ENCODE measurements at places on chromosomes 3 and 15. TPM values are rescaled to one million over a fixed set of nuclear protein-coding genes. Genes with fewer than 3 reads are reported as not detected.

The ZBBX gene
- total RNA-seq, result 1.5 TPM

The ETV5 gene
- total RNA-seq, result 2.0 TPM

- DNase-seq, result no peak
- H3K4me3 ChIP-seq, result no peak overlapping the region
- H3K36me3 ChIP-seq, result no peaks in the 10 kb centered on the region
- no peak overlapping the region for H3K27ac ChIP-seq
- no peaks in the 10 kb centered on the region for H3K27me3 ChIP-seq
- H3K4me1 ChIP-seq, result no peaks in the 10 kb centered on the region
Measured at GRCh38 chr3:193874512-193874911, 261.4 kb upstream of the HES1 start.

DNA sequence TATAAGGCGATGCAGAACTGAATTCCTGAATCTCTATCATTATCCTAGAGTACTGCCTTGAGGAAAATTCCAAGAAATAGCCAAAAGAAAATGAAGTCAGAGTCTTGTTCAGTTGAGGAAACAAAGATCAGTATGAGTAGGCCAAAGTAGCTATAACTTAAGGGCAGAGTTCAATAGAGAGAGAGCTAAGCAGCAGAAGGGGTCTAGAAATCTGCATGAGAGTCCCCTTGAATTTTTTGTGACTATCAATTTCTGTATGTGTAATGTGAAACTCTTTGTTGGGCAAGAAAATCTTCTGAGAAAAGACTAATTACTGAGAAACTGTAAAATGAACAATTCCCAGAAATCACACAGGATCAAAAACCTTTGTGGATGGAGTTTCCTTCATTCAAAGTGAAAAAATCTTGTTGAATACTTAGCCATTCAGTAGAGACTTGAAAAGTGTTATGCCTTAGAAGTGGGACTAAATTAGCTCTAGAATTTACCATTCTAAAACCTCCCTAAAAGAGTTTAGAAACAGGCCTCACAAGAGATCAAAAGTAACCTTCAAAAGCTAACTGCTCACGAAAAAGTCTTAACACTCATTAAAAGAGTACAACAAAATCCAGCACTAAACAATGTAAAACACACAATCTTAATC, 43.1 kb upstream of the FNDC3B start:
- H3K4me3 ChIP-seq, result no peak overlapping the region
- no peaks in the 10 kb centered on the region for H3K36me3 ChIP-seq
- no peaks in the 10 kb centered on the region for H3K4me1 ChIP-seq

DNA sequence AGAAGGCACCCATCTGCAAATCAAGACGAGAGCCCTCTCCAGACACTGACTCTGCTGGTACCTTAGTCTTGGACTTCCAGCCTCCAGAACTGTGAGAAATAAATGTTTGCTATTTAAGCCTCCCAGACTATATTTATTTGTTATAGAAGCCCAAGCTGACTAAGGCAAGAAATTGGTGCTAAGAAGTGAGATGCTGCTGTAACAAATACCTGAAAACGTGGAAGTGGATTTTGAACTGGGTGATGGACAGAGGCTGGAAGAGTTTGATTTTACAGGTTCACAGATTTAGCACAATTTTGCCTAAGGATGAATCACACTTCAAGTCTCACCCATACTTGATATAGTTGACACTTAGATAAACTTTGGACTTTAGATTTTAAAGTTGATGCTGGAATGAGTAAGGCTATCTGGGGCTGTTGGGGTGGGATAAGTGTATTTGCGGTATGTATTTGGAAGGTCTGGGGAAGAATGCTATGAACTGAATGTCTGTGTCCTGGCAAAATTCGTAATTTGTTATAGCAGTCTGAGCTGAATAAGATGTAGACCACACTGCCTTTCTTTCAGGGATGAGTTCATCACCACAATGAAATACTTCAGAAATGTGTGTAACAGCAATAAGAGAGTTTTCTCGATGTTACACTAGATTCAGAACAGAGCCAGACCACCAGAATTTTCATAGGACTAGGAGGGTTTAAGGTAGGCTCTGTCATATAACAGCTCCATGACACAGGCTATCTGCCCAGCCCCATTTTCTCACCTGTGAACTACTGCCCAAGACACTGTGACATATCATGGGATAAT, 120.5 kb upstream of the LMCD1 start:
- no peak overlapping the region for H3K4me3 ChIP-seq
- no peak overlapping the region for H3K27ac ChIP-seq
- no peak for DNase-seq
- H3K27me3 ChIP-seq, result no peaks in the 10 kb centered on the region
- no peaks in the 10 kb centered on the region for H3K4me1 ChIP-seq

- H3K36me3 ChIP-seq, result no peaks in the 10 kb centered on the region
- peaks cover 7% of the 10 kb centered on the region for H3K4me1 ChIP-seq
- no peak for DNase-seq
- H3K4me3 ChIP-seq, result peak overlapping the region; percentile 91
- H3K27ac ChIP-seq, result peak overlapping the region; percentile 91
Measured at GRCh38 chr3:143002083-143002712, 828 bp downstream of the U2SURP start.

DNA sequence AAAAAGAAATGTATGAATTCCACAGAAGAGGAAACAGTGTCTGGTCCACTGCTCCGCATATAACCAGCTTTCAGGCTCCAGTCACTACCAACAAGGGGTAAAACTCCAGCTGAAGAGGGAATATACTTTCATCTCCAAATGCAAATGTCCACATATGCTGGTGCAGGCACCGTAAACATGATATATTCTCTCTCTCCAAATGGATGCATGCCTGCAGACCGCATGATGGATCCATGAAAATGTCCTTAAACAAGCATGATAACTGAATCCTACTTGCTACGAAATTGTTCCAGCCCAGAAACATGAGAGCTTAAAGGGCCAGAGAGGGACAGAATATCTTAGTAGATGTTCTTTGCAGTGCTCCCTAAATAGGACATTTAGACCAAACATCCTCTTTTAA, 150.3 kb upstream of the FEZF2 start:
- H3K4me1 ChIP-seq, result no peaks in the 10 kb centered on the region
- no peaks in the 10 kb centered on the region for H3K36me3 ChIP-seq
- no peak overlapping the region for H3K4me3 ChIP-seq

The PLA2G4D gene
- not detected for total RNA-seq

- no peak for DNase-seq
- H3K36me3 ChIP-seq, result no peaks in the 10 kb centered on the region
Measured at GRCh38 chr3:48477959-48478520, 25.9 kb downstream of the SHISA5 start.

The DNAJA4 gene
- total RNA-seq, result 2.6 TPM

The QRICH1 gene
- 140 TPM for total RNA-seq

DNA sequence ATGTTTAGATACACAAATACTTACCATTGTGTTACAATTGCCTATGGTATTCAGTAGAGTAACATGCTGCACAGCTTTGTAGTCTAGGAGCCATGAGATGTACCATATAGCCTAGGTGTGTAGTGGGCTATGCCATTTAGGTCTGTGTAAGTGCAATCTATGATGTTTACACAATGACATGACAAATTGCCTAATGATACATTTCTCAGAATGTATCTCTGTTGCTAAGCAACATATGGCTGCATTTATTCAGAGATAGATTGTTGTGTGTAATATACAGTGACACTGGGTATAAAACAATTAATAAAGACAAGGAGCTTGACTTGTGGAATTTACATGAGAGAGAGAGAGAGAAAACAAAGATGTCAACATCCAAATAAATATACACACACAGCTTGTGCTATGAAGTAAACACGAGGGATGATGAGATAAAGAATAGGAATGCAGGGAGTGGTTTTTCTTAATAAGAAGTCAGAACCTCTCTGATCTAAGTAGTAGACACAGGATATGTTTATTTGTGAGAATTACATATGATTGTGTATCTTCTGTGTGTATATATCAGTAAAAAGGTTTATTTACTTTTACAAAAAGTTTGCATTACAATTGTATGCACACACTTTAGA, 110.0 kb downstream of the KCNAB1 start:
- H3K27ac ChIP-seq, result no peak overlapping the region
- H3K36me3 ChIP-seq, result no peaks in the 10 kb centered on the region
- H3K4me1 ChIP-seq, result no peaks in the 10 kb centered on the region
- no peak overlapping the region for H3K4me3 ChIP-seq

The RPL15 gene
- total RNA-seq, result 3,606 TPM

- no peak overlapping the region for H3K27ac ChIP-seq
- H3K27me3 ChIP-seq, result no peaks in the 10 kb centered on the region
- no peak overlapping the region for H3K4me3 ChIP-seq
- no peaks in the 10 kb centered on the region for H3K36me3 ChIP-seq
- no peak for DNase-seq
Measured at GRCh38 chr15:79680720-79681119, 216.1 kb downstream of the MTHFS start.

The RBSN gene
- 44.6 TPM for total RNA-seq

The PPM1M gene
- 32.3 TPM for total RNA-seq

DNA sequence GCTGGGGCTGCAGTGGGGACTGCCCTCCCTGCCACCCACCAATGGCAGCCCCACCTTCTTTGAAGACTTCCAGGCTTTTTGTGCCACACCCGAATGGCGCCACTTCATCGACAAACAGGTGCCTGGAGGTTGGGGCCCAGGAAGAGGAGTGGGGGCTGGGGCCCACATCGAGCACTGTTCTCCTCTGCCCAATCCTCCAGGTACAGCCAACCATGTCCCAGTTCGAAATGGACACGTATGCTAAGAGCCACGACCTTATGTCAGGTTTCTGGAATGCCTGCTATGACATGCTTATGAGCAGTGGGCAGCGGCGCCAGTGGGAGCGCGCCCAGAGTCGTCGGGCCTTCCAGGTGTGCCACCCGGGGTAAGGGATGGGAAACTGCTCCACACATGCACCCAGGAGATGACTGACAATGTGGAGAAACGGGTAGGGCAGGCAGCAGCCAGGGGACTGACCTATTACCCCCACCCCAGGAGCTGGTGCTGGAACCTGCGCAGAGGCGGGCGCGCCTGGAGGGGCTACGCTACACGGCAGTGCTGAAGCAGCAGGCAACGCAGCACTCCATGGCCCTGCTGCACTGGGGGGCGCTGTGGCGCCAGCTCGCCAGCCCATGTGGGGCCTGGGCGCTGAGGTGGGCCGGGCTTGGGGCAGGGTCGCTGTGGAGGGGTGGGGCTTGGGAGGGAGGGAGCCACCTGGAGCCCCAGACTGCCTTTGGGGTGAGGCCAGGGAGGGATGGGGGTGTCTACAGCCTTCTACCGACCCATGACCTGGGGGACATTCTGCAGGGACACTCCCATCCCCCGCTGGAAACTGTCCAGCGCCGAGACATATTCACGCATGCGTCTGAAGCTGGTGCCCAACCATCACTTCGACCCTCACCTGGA, 22.9 kb downstream of the NBEAL2 start:
- no peaks in the 10 kb centered on the region for H3K4me1 ChIP-seq
- H3K4me3 ChIP-seq, result no peak overlapping the region
- H3K27me3 ChIP-seq, result no peaks in the 10 kb centered on the region
- no peaks in the 10 kb centered on the region for H3K36me3 ChIP-seq
- DNase-seq, result no peak

The ANKRD63 gene
- total RNA-seq, result not detected

DNA sequence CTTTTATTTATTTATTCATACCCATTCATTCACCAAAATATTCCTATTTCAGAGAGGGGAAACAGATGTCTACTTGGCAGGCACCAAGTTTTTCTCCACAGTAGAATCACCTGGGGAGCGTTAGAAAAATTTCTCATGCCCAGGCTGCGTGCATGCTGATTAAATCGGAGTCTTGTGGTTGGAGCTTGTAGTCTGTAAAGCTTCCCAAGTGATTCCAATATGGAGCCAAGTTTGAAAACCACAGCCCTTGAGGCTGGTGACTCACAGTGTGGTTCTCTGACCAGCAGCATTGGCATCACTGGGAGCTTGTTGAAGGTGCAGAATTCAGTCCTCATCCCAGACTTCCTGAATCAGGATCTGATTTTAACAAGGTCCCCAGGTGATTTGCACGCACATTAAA, 49.7 kb downstream of the PDHB start:
- no peaks in the 10 kb centered on the region for H3K36me3 ChIP-seq
- peaks cover 5% of the 10 kb centered on the region for H3K4me1 ChIP-seq
- H3K27me3 ChIP-seq, result no peaks in the 10 kb centered on the region
- H3K27ac ChIP-seq, result no peak overlapping the region
- no peak for DNase-seq
- no peak overlapping the region for H3K4me3 ChIP-seq

The SLC12A1 gene
- not detected for total RNA-seq

GRCh38 chr15:57961919-57962318, 103.6 kb downstream of the ALDH1A2 start:
- no peaks in the 10 kb centered on the region for H3K27me3 ChIP-seq
- DNase-seq, result no peak
- H3K4me1 ChIP-seq, result no peaks in the 10 kb centered on the region
- H3K36me3 ChIP-seq, result no peaks in the 10 kb centered on the region
- H3K4me3 ChIP-seq, result no peak overlapping the region

GRCh38 chr3:33388374-33389100, 51.7 kb downstream of the UBP1 start:
- no peaks in the 10 kb centered on the region for H3K36me3 ChIP-seq
- no peaks in the 10 kb centered on the region for H3K27me3 ChIP-seq
- DNase-seq, result no peak

GRCh38 chr15:61841466-61841865, 218.8 kb downstream of the VPS13C start:
- DNase-seq, result no peak
- H3K4me3 ChIP-seq, result no peak overlapping the region
- no peaks in the 10 kb centered on the region for H3K36me3 ChIP-seq
- no peak overlapping the region for H3K27ac ChIP-seq
- H3K27me3 ChIP-seq, result peaks cover 9% of the 10 kb centered on the region

The NEIL1 gene
- 6.5 TPM for total RNA-seq

DNA sequence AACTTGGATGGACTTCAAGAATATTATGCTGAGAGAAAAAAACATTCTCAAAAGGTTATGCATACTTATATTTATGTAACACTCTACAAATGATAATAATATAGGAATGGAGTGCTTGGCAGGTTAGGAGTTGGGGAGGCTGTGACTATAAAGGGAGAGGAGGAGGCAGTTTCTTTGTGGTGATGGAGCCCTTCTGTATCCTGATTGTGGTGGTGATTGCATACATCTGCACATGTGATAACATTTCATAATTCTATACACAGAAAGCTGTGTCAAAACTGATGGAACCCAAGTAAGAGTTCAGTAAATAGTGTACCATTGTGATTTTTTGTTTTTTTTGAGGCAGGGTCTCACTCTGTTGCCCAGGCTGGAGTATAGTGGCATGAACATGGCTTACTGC, 31.7 kb upstream of the FAM3D start:
- no peak for DNase-seq
- H3K36me3 ChIP-seq, result no peaks in the 10 kb centered on the region
- H3K4me1 ChIP-seq, result no peaks in the 10 kb centered on the region
- H3K4me3 ChIP-seq, result no peak overlapping the region
- no peaks in the 10 kb centered on the region for H3K27me3 ChIP-seq

- no peaks in the 10 kb centered on the region for H3K27me3 ChIP-seq
- no peak for DNase-seq
- no peaks in the 10 kb centered on the region for H3K36me3 ChIP-seq
- no peak overlapping the region for H3K27ac ChIP-seq
- no peaks in the 10 kb centered on the region for H3K4me1 ChIP-seq
Measured at GRCh38 chr15:90286678-90287077, 21.2 kb downstream of the NGRN start.

DNA sequence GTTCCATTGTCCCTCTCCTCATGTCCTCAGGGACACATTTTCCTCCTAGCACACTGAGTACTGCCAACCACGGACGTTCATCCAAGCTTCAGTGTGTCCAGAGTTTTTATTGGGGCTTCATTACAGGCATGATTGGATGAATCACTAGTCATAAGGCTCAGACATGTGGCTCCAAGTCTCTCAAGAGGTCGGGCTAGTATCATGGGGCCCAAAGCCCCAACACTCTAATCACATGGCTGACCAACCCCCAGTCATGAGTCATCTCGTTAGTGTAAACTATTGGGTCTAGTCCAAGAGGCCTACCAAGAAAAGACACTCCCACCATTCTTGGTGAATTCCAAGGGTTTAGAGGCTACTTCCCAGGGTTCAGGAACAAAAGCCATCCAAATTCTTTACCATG, 4.4 kb downstream of the TERC start:
- H3K4me3 ChIP-seq, result no peak overlapping the region
- H3K27ac ChIP-seq, result no peak overlapping the region
- H3K4me1 ChIP-seq, result no peaks in the 10 kb centered on the region
- H3K36me3 ChIP-seq, result no peaks in the 10 kb centered on the region
